ENCODE measurements at places on chromosomes 1 and 21.

DNA sequence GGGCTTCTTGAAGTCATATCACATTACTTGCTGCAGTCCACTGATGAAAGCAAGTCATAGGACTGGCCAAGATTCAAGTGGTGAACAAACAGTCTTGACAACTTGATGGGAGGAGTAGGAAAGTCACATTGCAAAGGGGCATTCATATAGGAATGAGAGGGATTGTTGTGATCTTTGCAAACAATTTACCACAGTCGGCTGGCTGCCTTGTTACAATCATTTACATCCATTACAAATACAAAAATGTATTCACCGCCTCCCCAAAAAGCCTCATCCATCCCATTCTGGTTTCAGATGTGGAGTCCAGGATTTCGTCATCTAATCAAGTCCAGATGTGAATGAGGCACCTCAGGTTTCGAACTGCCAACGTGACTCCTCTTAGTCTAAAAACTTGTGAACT lies 26.8 kb downstream of the GORAB start:
- DNase-seq: no peak

DNA sequence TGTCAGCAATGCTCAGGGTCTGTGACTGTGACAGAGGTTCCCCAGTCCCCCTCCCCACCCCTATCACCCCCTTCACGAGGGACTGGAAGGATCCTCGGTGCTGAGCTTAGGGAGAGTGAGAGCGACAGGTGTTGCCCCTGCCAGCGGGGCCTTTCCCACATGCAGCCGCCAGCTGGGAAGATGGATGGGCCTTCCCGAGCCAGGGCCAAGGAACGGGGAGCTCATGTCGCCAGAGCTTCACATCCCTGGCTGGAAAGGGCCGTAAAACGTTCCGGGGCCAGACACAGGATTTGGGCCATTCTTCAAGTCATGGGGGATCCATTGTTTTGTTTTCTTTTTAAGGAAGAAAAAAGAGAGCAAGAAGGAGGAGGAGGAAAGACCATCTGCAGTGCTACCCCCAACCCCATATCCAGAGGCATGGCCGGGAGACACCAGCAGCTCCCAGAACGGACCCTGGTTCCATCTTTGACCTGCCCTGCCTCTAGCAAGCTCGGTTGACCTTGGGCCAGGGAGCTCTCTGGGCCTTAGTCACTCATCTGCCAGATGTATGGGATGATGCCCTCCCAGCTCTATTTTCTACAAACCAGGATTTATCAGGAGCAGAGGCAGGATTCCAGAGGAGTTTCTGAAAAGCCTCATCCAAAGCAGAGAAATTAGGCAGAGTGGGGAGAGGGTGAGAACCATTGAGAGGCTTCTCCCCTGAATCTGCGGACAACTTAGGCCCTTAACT lies 54.1 kb downstream of the TAS1R2 start:
- no peak for DNase-seq

DNA sequence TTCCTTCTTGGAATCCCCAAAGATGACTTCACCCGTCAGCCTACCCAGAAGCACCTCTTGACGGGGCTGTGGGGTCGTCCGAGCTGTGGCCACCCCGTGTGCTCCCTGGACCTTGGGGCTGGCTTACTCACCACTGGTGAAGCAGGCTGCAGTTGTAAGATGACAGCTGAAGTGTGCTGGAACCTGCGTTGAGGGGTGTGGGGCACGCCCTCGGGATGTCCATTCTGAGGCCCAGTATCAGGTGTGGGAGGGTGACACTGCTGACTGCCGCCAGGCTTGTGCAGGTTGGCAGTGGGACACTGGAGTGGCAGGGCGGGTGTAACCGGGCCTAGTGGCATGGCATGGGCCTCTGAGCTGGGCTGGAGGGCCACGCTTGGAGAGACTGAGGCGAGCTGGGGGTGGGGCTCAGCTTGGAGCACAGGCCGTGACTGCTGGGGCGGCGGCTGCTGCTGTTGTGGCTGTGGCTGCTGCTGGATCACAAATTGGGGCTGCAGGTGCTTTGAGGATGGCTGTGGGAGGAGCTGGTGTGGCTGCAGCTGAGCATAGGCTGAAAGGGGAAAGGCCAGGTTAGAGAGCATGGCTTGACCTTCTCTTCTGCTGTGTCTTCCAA lies 33.9 kb upstream of the A3GALT2 start:
- no peak for DNase-seq

GRCh38 chr1:145963265-145964019 lies 933 bp downstream of the ANKRD34A start:
- DNase-seq: no peak

DNA sequence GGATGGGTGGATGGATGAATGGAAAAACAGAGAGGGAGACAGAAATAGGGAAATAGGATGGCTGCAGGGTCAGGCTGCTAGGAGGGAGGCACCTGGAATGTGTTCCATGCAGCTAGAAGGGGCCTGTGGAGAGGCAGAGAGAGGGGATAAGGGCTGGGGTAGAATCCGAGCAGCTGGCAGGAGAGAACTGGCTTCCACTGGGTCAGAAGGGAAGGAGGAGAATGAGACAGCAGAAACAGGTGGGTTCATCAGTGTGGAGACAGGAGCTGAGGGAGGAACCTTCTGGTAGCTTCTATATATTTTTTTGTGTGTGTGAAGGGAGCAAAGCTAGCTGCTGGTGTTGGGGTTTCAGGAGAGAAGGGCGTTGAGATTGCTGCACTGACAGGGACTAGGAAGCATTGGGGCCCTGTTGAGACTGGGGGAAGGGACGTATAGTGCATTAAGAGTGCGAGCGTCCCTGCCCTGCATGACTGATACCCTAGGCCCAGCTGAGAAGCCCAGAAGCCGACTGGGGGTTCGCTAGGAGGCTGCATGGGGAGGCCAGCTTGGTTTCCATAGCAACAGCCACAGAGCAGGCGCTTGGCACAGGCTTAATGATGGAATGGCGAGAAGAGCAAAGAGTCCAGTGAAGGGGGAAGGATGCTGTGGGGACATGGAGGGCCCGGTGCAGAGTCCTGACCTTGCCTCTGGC lies 14.8 kb upstream of the KIF21B start:
- DNase-seq: no peak

DNA sequence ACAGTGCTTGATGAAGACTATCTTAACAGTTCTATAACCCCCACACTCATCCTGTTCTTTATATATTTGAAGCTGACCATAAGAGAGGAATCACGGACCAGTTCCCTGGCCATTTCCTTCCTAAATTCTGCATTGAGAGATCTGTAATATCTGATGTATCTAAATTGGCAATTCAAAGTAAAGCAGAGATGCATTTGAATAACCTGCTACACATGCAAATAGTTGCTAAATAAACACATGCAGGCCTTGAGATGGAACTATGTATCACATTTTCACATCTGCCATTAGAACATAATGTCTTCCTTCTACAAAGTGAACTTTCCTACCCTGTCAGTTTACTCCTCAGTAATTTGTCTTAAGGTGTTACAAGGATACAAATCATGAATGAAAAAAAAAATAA lies 20.4 kb upstream of the PGBD2 start:
- DNase-seq: no peak

GRCh38 chr1:210369425-210369824 lies 40.7 kb downstream of the HHAT start:
- no peak for DNase-seq
